ENCODE measurements at places on chromosomes 1 and 21.

DNA sequence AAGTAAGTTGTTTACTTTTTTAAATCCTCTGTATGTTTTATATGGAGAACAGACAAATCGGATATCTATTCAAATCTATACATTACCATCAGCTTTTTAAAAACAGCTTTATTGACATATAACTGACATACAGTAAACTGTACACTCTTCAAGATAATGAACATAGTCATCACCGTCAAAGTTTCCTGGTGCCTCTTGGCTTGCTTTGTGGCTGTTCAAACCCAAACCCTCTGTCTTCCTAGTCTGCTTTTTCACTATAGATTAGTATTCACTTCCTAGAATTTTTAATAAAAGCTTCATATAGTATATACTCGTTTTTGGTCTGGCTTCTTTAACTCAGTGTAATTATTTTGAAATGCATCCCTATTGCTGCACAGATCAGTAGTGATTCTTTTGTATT lies 56.4 kb upstream of the TPTE start:
- DNase-seq = no peak

GRCh38 chr1:232909752-232910151 lies 40.7 kb upstream of the NTPCR start:
- no peak for DNase-seq

DNA sequence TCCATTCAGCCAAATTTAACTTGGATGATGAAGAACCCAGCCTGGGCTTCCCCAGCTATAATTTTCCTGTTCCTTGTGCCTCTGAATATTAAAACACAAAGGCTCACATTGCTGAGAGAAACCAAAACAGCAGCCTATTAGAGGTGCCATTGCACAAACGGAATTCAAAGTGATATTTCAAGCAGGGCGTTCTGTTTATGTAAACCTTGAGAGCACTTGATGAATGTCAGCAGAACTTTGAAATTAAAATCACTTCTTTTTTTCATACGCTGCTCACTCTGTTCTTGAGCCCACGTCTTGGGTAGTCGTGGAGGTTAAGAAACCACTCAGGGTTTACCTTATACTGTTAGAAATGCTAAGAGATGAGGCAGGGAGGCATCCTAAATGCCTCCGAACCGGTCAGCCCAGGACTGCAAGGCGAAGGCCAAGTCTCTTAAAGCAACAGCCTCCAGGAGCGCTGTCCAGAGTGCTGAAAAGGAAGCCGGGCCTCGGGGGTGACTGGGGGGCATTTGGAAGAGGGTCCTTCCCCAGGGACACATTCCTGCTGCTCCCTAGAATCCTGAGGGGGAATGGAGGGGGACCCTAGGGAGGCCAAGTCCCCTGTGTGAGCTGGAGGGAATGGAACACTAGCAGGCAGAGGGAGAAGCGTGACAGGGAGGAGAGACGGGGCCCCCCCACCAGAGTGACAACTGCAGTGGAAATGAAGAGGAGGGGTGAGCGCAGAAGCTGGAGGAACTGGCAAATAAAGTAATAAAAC lies 154.8 kb upstream of the VAMP3 start:
- DNase-seq = no peak

GRCh38 chr1:198132060-198132781 lies 24.6 kb upstream of the NEK7 start:
- DNase-seq = no peak

- DNase-seq = no peak
These were observed 1565.9 kb downstream of the PLA2G4A start for GRCh38 chr1:188394677-188395076.

GRCh38 chr1:27118440-27118689 lies 36.6 kb downstream of the SLC9A1 start:
- no peak for DNase-seq

DNA sequence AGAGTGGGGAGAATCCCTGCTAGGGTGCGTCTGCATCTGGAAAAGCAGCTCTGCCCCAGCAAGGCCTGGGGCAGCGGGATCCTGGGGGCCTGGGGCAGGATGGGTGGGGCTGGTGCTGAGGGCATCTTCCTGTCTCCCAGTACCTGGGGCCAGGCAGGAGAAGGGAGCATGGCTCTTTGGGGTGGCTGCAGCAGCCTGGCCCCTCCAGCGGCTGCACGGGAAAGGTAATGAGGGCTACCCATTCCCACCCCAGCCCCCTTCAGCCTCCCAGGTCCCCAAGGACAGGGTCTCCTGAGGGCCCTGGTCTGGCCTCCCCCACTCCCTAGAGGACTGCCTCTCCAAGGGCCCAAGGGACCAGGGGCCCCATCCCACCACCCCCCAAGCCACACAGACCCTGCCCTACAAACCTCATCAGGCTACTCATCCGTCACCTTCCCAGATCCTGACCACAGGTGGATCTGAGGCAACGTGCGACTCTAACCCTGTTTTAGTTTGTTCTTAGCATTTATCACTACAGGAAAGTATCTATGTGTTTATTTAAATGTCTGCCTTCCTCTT lies 910 bp upstream of the ANKRD65 start:
- no peak for DNase-seq

DNA sequence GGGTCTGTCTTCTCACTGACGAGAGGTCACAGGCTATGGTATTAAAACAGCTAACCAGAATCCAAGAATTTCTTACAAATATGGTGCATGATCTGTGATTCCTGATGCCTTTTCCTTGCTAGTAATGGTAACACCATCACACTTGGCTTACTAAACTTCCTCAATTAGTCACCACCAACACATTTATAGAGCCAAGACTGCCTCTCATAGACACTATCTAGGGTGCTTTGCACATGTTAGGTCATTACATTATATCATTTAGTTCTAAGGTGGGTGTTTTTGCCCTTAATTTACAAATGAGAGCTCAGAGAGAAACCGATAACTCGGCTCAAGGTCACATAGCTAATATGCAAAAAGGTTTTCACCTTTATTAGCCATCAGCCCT lies 8.7 kb downstream of the KIF21B start:
- no peak for DNase-seq

GRCh38 chr21:45334591-45335081 lies 46.9 kb upstream of the POFUT2 start:
- DNase-seq = no peak

GRCh38 chr21:35349376-35350080 lies 300.4 kb upstream of the RUNX1 start:
- DNase-seq = no peak

DNA sequence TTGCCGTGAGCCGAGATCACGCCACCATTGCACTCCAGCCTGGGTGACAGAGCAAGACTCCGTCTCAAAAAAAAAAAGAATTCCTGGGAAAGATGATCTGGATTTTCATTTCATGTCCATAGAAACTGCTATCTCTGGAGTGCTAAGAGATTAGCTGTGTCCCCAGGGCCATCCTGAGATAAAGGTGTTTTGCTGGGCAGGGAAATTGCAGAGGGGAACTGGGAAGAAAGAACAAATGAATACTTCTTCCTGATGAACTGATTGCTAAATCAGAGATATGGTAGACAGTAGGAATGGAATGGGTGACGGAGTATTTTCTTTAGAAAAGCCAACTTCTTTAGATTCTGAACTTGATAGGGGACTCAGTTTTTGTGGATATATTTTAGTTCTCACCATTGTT lies 19.2 kb downstream of the SNRPE start:
- no peak for DNase-seq

DNA sequence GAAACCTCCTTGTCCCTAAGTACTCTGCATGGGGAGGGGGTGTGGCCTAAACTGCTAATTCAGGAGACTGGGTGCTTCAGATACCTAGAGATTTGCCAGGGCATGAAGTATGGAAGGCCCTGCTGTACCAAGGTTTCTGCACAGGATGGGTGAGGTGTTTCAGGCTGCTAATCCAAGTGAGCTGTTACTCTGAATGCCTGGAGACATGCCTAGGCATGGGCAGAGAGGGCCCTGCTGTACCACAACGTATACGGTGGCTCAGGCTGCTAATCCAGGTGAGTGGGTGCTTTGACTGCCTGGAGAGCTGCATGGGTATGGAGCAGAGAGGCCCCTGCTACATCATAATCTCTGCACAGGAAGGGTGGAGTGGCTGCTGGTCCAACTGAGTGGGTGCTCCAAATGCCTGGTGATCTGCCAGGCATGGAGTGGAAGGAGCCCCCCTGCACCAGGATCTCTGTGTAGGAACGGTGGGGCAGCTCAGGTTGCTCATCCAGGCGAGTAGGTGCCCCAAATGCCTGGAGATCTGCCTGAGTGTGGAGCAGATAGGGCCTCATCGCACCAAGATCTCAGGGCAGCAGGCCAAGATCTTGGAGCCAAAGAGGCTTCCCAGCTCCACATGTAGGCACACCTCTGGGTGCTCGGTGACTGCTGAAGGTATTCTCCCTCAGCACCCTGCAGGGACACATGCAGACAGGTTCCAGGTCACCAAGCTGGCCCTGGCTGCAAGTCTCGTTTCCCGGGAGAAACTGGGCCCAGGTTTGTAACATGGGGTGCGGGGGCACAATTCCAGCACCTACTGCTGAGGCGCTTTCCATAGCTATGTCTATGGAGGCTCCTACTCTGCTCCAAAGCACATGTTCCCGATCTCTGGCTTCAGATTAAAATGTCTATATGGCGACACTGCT lies 252.5 kb upstream of the PLXNA2 start:
- DNase-seq = no peak

GRCh38 chr1:36525166-36525565 lies 42.5 kb upstream of the CSF3R start:
- no peak for DNase-seq

- DNase-seq = no peak
These were observed 3.5 kb upstream of the PIGV start for GRCh38 chr1:26784023-26784871.

- DNase-seq = no peak
These were observed 20.6 kb downstream of the NCAM2 start for GRCh38 chr21:21018821-21019220.

DNA sequence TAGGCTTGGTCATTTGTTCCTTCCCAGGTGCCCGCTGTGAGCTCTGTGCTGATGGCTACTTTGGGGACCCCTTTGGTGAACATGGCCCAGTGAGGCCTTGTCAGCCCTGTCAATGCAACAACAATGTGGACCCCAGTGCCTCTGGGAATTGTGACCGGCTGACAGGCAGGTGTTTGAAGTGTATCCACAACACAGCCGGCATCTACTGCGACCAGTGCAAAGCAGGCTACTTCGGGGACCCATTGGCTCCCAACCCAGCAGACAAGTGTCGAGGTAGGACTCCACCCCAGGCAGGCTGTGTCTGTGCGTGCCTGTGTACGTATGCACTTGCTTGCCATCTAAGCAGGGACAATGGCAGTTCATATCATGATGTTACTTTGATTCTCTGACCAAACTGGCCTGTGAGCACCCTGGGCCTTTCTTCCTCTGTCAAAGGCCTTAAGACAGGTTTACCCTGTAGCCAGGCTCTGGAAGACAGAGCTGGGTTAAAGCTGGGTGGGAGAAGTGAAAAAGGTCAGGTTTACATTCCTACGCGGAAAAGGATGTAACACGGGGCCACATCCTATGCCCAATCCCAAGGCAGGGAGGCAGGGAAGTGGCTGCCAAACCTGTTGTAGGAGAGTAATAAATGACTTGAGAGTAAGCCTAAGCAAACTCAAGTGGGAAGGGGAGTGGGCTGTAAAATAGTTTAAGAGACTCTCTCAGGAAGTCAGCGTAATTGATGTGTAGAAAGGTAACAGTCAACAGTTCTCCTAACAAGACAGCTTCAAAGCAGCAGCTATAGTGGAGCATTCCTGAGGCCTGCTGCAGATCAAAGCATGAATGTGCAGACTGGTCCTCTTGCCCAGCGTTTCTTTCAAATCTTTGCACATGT lies 42.5 kb downstream of the LAMC2 start:
- DNase-seq = no peak

DNA sequence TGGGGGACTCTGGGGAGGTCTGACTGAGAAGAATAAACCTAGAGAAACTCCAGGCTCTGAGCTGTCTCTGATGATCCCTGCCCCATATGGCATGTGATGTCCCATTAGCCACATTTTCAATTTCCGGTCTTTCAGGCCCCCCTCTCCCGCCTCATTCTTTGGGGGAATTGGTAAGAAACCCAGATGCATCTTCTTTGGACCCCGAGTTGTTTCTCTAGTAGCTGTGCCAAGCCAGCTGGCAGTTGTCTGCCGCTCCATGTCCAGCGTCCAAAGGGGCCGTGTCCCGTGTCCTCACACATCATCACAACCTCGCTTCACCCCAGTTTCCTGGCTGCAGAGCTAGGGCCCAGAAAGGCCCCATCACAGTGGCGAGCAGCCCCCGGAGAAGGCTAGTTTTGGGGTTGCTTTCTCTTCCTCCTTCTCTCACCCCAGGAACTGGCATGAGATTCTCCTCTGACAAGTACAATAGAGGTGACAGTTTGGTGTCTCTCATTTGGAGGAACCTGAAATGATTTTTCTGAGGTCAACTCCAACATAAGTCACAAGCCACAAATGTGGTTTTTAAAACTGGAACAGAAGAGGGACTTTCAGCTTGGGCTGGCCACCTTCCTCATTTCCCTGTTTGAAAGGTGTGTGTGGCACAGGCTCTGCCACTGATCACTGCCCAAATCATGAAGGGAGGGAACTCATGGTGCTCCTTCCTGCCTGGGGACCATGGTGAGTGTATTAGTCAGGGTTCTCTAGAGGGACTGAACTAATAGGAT lies 6.4 kb upstream of the GPR157 start:
- no peak for DNase-seq

- no peak for DNase-seq
These were observed 155.2 kb downstream of the GABPA start for GRCh38 chr21:25890001-25890400.

GRCh38 chr1:204728456-204728855 lies 42.9 kb upstream of the LRRN2 start:
- DNase-seq = no peak

DNA sequence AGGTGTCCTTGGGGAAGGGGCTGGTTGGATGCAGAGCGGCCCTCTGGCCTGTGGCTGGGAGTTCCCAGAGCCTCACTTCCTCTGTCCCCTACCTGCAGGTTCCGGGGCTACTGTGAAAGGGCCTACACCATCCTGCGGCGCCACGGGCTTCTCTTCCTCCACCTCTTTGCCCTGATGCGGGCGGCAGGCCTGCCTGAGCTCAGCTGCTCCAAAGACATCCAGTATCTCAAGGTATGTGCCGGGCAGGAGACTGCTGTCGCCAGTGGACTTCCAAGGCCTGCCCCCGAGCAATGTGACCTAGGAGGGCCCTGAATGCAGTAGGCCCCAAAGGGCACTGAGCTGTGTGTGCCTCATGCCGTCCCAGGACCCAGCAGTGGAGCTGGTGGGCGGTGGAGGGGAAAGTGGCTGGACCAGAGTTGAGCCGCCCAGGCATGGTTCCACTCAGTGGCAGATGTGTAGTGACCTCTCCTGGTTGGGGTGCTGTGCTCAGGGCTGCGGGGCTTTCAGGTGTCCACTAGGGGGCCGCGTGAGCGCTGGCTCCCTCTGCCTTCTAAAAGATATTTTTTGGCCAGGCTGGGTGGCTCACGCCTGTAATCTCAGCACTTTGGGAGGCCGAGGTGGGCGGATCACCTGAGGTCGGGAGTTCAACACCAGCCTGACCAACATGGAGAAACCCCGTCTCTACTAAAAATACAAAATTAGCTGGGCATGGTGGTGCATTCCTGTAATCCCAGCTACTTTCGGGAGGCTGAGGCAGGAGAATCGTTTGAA lies 73.4 kb downstream of the PIK3CD start:
- DNase-seq = peak; percentile 77
